ENCODE measurements at places on chromosomes 11 and 22.
A peak's percentile ranks its signal among the peaks of the same experiment; 100 is the strongest.

GRCh38 chr22:42313804-42314581 is 43.5 kb upstream of the TCF20 start:
- DNase-seq: peak; percentile 23

GRCh38 chr22:29663180-29663821 is 56.5 kb upstream of the CABP7 start:
- no peak for DNase-seq

- peak; percentile 88 for DNase-seq
These were observed 43.6 kb downstream of the LRRC32 start for GRCh38 chr11:76626921-76627401.

DNA sequence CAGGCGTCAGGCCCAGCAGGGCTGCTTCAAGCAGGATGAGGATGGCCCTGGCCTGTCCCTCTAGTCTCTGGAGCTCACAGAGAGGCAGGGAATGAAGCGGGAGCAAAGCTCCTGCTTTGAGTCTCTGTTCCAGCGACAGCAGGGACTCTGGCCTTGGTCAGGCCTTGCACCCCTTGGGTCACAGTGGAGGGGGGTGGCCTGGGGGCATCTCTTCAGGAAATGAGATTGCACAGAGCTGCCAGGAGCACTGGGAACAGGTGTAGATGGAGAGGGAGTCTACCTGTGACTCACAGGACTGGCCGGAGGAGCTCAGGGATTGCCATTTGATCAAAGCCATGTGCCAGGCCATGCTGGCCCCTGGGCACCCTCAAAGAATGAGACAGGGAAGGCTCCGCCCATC is 1.6 kb downstream of the ANO1 start:
- no peak for DNase-seq

DNA sequence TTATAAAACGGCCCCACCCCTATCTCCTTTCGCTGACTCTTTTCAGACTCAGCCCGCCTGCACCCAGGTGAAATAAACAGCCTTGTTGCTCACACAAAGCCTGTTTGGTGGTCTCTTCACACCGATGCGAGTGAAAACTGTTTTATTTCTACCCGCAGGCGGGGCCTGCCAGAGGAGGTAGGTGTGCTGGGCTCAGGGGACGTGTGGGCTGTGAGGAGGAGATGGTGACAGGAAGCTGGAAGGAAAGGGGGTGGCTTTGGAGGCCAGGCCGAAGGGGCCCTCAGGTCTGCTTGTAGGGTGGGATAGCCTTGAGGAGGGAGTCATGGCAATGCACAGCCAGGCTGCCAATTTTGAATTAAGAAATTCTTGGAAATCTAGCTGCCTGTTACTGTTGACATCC is 21.3 kb upstream of the KRTAP5-7 start:
- no peak for DNase-seq

GRCh38 chr11:15665368-15665871 is 550.7 kb downstream of the INSC start:
- DNase-seq: no peak

- DNase-seq: no peak
These were observed 33.5 kb upstream of the MTCH2 start for GRCh38 chr11:47675851-47676250.

DNA sequence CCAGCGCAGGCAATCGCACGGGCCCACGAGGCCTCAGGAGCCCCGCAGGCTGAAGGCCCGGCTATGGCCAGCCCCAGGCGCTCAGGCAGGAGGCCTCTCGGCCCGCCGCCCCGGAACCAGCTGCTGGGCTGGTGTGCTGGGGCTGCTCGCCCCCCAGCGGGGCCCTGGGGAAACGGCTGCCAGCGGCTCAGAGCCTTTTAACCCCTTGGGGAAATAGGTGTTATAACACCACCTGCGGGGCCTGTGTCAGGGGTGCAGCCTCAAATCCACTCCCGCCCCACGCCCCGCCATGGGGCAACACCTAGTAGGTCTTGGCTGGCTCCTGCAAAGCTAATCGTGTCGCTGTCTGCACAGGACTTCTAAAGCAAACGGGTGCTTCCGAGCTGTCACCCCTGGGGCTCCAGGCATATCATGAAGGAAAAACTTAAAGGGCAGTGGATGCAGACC is 237.4 kb downstream of the TTC28 start:
- peak; percentile 72 for DNase-seq

GRCh38 chr11:3922056-3922455 is 66.6 kb downstream of the STIM1 start:
- no peak for DNase-seq
